ENCODE measurements at places on chromosomes 7 and 10. TPM values are rescaled to one million over a fixed set of nuclear protein-coding genes. Genes with fewer than 3 reads are reported as not detected.

FOXP2 gene
- total RNA-seq, result not detected

CPED1 gene
- total RNA-seq, result not detected

NKX1-2 gene
- not detected for total RNA-seq

ANKRD61 gene
- total RNA-seq, result not detected

LEP gene
- total RNA-seq, result not detected

CUBN gene
- total RNA-seq, result 4.2 TPM

NRCAM gene
- 4.6 TPM for total RNA-seq

SLC26A4 gene
- total RNA-seq, result 0.05 TPM

ADAM12 gene
- 0.22 TPM for total RNA-seq

NEUROG3 gene
- total RNA-seq, result not detected

CNTNAP2 gene
- total RNA-seq, result 7.4 TPM

CCL24 gene
- total RNA-seq, result not detected
